NCI-H2107 (cell line): ENCODE measurements at places on chromosomes 13 and 19.

GRCh38 chr19:46606019-46606418 is 4.9 kb downstream of the CALM3 start:
- DNase-seq: no peak

- DNase-seq: no peak
Measured at GRCh38 chr13:91767651-91768050, 369.2 kb downstream of the GPC5 start.

- peak; percentile 41 for DNase-seq
Measured at GRCh38 chr13:35675651-35676050, 199.2 kb upstream of the MAB21L1 start.

GRCh38 chr13:27281420-27281819 is 10.8 kb downstream of the RASL11A start:
- no peak for DNase-seq

DNA sequence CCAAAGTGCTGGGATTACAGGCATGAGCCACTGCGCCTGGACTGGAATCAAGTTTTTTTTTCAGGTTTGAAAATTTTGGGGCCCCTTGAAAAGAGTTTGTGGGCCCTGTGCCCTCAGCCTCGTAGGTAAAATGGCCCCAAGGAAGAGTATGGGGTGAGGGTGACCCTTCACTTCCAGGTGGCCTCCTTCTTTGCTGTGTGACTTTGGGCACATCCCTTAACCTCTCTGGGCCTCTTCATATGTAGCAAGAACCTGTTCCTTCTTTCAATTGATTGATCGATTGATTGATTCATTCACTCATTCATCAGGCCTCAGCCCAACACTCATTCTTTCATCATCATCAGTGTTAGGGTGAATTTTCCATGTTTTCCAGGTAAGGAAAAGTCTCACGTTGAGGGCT is 3.4 kb upstream of the TMEM221 start:
- no peak for DNase-seq

DNA sequence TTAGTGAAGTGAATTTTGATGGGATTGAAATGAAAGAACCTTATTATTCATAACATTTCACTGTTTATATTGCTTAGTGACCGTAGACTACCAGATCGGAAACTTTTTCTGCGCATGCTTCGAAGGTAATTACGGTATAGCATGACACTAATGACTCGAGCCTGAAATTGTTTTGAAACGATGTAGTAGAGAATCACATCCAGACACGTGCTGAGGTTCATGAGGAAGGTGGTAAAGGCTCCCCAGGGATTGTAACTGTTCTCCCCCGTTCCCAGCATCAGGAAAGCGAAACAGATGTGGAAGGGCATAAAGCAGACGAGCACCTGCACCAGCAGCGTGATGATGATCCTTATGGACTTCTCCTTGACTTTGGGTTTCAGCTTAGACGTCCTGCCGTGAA is 3.3 kb downstream of the GPR18 start:
- no peak for DNase-seq

GRCh38 chr19:42402376-42403116 is 12.4 kb upstream of the CNFN start:
- no peak for DNase-seq

- DNase-seq: no peak
Measured at GRCh38 chr19:8097681-8098567, 45.4 kb downstream of the CCL25 start.

GRCh38 chr19:31451686-31452330 is 102.6 kb upstream of the TSHZ3 start:
- DNase-seq: no peak

- peak; percentile 46 for DNase-seq
Measured at GRCh38 chr19:48812094-48812929, 1.5 kb upstream of the BCAT2 start.

DNA sequence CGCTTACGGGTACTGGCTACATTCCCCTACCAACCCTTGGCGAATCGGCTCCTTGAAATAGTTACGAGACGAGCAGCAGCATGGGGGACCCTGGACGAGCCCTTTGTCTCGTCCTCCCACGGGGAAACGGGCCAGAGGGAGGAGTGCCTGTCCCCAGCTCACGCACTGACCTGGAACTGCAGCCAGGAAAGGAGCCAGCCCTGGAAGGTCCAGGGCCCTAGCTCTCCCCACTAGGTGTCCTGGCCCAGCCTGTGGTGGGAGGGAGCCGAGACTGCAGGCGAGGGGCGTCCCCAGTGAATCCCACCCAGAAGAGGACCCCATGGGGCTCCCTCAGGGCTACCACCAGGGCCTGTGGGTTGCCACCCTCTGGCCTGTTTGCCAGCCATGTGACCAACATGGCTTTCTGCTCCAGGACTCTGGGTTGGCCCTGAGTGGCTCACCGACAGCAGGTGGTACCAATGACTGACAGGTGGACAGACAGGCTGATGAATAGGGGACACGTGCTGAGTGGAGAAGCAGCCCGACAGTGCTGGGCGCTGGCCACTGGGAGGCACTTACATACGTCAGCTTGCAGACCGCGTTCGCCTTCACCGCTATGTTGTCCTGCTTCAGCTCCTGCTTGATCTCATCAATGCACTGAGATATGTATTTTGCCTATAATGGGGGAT is 13.2 kb downstream of the AP3D1 start:
- DNase-seq: no peak

- peak; percentile 84 for DNase-seq
Measured at GRCh38 chr19:12806242-12807081, at the start of gene RNASEH2A. Gene RNASEH2A (plus strand): TSS chr19:12806584. CDS start chr19:12806674, 90 bp downstream.
